GF-D8 (cell line): ENCODE measurements at places on chromosomes 2 and 18.

DNA sequence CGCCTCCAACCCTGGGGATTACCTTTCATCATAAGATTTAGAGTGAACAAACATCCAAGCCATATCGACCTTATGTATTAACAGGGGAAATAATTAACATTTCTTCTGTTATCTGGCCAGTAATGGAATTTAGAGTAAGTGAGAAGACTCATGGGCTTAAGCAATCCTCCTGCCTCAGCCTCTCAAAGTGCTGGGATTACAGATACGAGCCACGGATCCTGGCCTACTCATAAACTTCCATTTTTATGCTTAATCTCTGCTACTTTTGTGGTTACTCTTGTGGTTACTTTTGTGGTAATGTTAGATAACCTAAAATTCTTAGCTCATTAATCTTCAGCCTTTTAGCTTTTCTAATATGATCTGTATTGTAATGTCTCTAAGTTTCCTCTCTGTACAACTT is 159.3 kb upstream of the SLC8A1 start:
- DNase-seq, result no peak

DNA sequence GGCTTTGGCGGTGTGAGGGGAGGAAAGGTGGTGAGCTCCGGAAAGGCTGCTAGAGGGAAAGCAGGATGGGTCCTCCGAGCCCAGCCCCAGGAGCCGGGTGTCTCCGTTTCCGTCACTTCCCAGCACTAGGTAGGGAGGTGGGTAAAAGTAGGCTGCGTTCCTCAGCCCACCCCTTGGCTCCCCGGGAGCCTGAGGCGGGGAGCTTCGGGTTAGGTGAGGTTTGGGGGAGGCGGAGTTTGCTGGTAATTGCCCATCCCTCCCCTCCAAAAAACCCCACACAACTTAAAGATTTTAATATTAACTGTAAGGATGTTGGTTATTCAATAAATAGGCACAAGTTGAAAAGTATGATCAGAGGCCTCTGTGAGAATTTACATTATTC is 552 bp upstream of the ATF2 start:
- DNase-seq, result no peak

DNA sequence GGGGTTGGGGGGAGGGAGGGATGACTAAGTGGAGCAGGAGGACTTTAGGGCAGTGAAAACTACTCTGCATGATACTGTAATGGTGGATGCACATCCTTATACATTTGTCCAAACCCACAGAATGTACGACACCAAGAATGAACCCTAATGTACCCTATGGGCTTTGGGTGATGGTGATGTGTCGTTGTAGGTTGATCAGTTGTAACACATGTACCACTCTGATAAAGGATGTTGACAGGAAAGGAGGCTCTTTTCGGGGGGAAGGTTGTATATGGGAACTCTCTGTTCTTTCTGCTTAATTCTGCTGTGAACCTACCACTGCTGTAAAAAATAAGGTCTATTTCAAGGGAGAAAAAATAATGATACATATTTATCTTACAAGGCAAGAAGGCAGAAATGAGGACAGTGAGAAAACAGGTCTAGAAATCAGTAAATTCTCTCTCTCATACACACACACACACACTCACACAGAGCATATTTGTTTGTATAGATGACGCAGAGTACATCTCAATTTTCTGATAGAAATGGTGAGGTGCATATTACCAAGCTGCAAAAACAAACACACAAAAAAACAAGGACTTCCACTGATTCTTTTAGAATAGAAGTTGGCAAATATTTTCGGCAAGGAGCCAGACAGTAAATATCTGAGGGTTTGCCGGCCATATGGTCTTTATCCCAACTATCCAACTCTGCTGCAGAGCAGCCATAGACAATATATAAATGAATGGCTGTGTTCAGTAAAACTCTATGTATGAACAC is 20.2 kb downstream of the FAM124B start:
- no peak for DNase-seq

GRCh38 chr18:10726198-10727068 is 200.6 kb downstream of the NAPG start:
- DNase-seq, result no peak

DNA sequence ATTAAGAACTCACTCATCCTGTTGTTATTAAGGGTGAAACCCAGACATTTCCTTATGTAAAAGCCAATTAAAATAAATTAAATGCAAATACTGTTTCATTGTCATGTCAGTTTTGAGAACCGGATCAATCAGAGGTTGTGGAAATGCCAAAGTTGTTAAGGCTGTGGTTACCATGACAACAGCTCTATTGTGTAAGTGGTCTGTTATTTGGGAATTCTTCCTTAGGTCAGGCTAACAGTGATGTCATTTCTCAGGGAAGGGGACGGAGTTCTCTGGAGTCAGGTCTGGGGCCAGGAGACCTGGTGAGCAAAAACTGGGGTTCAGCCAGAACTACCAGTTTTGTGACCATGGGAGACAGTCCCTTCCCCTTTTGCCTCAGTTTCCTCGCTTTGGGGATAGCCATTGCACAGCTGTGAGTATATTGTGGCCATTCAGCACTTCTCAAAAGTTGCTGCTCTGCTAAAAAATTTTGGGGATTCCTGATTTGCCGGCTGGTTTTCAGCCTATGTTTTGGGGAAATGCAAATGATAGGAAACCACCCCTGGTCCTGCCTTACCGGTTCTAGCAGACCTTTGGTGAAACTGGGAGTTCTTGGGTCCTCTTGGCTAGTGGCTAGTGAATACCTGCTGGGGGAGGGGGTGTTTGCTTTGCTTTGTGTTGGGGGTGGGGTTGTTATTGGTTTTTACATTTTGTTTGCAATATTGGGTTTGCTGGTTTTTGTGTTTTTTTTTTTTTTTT is 21.6 kb downstream of the HPCAL1 start:
- no peak for DNase-seq

- DNase-seq, result no peak
Observed at GRCh38 chr2:168427451-168427850, 28.6 kb upstream of the CERS6 start.

GRCh38 chr2:67900826-67901225 is 162.0 kb downstream of the C1D start:
- no peak for DNase-seq

DNA sequence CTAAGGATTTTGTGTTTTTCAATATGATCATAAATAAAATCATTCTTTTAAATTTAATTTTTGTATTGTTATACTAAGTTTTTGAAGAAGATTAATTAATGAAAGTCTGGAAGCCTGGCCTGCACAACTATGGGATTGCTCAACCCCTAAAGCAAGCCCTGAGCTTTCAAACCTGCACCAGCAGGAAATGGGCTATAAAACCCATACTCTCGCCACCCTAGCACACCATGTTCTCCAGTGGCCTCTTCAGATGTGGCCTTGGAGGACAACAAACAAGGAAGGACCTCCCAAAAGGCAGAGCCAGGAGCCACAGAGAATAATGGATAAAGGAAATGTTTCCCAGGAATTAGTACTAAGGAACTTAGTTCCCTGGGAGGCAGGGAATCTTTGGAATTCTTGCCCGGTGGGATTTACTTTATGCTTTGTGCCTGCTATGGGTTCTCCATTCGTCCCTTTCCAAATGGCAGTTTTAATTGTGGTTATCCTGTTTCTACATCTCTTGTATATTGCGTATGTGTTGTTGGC is 212.5 kb downstream of the ZFP36L2 start:
- DNase-seq, result peak; percentile 85

DNA sequence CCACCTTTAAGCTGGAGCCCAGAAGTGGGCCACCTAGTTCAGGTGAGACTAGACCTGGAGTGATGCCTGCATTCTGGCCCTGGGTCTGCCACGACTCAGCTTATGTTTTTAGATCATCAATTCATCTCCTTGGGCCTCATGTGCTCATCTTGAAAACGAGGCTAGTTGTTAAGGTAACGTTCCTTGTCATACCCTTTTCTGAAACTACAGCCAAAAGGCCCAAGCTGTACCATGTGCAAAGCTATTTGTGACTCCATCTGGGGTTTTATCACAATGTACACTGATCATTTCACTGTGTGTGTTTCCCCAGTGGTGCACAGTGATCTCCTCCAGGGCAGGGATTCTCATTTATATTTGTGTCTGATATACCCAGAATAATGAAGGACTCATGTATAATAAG is 138.4 kb upstream of the COPS8 start:
- no peak for DNase-seq

- no peak for DNase-seq
Observed at GRCh38 chr18:67876871-67877270, 360.4 kb upstream of the DSEL start.

DNA sequence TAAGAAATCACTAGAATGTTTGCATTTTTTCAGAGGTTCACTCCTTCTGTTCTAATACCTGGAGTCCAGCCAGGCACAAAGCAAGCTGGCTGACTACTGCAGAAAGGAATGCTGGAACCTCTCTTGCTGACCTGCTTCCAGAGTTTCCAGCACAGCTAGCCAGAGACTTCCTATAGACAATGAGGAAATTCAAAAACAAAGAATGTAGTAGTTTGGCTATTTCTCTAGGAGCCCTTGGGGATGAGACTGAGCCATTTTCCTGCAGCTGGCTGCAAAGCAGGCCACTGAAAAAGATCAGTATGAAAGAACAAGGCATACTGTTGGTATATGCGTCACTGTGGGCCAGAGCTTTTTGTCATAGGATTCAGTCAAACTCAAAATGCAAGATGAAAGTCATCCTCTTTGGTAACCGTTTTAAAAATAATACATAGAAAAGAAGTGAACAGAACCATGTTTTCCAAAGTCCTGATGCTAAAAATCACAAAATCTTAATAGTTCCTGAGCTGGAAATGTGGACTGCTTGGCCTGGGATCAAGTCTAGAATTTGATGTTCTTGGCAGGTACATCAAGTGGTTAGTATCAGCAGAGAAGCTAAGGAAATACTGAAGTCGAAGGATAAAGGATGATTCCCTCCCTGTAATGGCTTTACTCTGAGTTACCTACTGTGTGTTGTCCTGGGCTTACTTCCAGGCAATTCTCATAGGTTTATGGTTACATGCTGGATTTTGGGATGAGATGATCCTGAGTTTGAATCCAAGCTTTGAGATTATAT is 9.0 kb upstream of the DSEL start:
- no peak for DNase-seq
